ENCODE measurements at places on chromosomes 7 and 10.

DNA sequence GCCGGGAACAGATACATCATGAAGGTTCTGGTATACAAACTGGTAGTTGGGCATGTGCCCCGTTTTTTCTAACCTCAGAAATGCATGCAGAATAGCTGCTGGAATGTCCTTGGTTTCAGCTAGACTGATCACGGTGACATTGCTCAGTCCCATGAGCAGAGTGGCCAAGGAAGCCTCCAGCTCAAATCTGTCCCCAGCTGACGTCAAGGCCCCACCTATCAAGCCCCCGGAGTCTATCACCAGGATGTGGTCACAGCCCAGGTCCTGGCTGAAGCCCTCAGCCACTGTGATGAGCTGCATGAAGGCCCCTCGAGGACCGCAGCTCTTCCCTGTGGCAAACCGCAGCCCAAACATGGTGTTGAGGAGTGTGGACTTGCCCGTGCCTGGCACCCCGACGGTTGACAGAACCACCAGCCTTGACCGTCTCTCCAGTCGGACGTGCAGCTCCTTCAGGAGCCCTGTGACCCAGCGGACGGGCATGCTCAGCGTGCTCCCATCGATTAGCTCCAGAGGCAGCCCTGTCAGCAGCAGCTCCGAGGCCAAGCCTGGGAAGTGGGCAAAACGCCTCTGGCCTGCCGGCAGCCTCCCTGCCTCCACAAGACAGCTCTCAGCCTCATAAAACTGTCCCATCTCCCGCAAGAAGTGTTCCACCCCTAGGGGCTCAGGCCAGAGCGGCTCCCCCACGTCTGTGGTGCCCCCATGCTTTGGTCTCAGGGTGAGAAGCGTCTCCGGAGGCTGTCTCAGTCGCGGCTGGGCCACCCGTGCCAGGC, 7.8 kb upstream of the MRPS24 start:
- DNase-seq: no peak

- DNase-seq: no peak
Observed at GRCh38 chr7:2487586-2488271, 11.5 kb upstream of the GRIFIN start.

DNA sequence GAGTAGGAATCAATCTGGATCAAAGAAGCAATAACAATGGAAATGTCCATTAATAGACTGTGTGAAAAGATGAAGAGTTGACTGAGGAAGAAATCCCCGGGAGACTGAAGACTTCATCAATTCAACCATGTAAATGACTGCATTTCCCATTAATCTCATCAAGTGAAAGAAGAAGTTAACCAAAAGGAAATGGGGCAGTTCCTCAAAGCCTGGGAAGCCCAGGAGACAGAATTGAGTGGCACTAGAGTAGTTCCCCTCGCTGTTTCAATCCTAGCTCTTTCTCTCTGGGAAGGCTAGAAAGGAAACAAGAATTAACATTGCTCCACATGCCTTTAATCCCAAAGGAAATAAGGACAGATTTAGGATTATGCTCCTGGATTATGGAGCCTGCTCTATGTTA, 4.8 kb upstream of the OR6V1 start:
- DNase-seq: no peak

DNA sequence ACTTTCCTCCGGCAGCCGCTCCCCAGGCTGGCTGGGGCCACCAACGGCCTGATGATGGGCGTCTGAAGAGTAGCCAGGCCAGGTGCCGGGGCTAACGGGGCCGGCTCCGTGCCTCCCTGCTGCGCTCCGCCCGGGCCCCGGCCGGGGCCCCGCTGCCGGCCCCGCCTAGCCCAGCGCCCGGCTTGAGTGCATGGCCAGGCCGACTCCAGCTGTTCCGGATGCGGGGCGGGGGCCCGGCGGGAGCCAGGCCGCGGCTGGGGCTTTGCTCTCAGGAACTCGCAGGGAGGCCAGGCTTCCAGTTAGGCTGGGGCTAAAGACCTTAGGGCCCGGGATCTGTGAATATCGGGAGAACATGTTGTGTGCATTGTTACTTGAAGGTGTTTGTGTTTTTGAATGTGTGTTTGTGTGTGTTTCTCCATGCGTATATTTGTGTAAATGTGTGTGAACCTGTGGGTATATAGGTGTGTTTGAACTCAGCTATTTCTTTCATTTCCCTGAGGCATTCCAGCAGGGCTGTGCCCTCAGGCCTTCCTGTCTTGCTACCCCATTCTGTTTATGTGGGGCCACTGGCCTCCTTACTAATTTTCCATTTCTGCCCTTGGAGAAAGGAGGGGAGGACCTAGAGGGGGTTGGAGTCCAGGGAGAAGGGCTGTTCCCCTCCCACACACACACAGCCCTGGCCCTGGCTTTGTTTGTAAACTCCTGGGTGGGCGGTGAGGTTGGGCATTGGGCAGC, 1.1 kb upstream of the LBX1 start:
- DNase-seq: no peak

GRCh38 chr7:47730142-47730541, 148.2 kb upstream of the TNS3 start:
- DNase-seq: no peak

DNA sequence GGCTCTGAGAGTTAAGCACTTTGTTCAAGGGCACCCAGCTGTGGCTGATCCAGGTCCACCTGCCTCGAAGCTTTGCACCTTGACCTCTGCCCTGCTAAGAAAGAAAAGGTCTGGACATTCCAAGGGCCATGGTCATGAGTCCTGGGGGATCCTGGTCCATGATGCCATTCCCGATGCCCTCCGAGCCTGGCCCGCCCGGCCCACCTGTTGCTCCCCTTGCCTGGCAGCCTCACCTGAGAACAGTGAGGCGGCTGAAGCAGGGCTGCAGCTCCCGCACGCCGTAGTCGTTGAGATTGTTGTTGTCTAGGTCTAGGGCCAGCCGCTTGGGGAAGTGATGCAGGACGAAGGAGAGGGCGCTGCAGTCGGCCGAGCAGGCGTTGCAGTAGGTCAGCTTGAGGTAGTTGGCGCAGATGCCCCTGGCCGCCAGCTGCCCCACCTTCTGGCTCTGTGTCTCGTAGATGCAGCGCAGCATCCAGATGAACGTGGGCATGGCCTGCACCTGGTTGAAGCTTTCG, 27.5 kb downstream of the NOD1 start:
- DNase-seq: no peak

GRCh38 chr7:1385086-1385808, 74.0 kb downstream of the MICALL2 start:
- DNase-seq: no peak

GRCh38 chr7:149021725-149022062, 6.6 kb downstream of the PDIA4 start:
- DNase-seq: no peak

- DNase-seq: no peak
Observed at GRCh38 chr10:100008708-100009282, 952 bp downstream of the DNMBP start.

DNA sequence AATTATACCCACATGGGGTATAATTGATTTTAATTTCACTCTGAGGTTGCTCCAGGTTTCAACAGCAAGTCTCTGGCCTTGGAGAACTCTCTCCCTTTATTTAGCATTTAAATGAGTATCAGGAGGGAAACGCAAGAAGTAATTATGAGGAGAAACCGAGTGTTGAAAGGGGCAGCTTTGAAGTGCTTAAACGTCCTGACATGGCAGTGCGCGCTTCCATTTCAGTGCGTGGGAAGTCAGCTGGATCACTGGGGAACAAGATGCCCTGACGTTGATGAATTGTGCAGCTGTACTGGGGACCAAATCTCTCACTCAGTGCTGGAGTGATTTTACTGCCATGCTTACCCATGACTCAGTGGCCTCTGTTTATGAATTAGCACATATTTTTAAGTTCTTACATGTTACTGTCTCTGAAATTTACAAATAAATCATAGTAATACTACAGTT, 106.0 kb upstream of the PRR15 start:
- no peak for DNase-seq

DNA sequence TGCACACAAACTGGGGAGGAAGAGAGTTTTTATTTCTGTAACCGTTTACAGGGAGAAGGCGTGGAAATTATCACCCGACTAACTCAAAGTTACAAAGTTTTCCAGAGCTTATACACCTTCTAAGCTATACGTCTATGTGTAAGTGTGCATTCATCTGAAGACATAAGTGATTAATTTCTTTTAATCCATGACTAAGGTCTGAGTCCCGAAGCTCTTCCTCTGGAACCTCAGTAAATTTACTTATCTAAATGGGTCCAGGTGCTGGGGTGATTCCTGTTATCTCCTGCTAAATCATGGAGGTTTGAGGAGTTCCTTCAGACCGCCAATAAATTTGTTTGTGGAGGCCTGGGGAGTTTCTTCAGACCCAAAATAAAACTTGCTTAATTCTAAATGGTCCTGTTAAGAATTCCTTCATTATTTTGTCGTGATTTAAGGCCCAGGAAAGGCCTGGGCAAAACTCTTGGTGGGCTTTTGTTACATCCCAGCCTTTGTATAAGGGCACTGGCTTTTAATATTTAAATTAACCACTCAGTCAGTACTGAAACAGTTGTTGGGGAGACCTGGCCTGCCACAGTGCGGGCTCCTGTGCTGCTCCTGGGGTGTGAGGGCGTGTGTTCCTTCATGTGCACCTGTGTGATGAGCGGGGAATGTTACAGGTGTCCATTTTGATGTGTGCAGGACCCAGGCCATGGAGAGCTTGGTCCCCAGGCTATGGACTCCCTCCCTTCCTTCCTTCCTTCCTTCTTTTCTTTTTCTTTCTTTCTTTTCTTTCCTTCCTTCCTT, 5.8 kb upstream of the METTL27 start:
- no peak for DNase-seq

DNA sequence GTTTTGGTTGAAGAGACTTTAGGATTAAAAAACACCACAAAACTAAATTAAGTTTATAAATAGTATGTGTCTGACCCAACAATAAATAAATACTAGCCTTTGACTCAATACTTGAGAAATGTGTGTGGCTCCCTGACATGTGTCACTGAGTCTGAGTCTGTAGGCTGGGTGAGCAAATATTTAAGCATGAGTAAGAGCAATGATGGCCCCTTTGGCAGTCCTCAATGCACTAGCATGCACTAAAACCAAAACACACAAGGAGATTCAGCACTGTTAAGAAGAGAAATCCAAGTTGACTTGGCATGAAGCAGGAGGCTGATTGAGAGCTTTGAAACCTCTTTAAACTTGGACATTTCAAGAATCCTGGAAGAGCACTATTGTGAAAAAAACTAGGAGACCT, 37.1 kb downstream of the CCDC71L start:
- no peak for DNase-seq

GRCh38 chr10:43076311-43076875, 476 bp upstream of the RET start:
- DNase-seq: no peak

GRCh38 chr7:55527307-55527706, 45.0 kb downstream of the VOPP1 start:
- no peak for DNase-seq

DNA sequence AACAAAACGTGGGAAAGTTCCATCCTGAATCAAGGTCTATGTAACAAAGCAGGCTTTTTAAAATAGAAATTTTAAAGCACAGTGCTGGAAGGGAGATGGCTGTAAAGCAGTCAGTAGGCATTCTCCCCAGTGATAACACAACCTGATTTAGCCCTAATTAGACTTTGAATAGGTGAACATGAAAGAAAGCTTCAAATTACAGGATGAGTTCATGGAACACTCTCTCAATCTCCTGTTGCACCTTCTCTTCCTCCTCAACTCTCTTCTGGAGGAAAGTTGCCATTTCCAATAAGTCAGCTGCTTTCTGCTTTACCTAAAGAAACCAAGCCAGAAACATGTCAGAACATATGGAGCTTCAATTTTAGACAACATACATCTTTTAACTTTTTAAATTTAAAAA, 20.1 kb downstream of the SFR1 start:
- DNase-seq: no peak

GRCh38 chr7:148699782-148700629, 1.3 kb downstream of the CUL1 start:
- no peak for DNase-seq

- no peak for DNase-seq
Observed at GRCh38 chr7:132666071-132666773, 90.0 kb upstream of the PLXNA4 start.

- no peak for DNase-seq
Observed at GRCh38 chr10:12489806-12490205, 140.5 kb downstream of the CAMK1D start.

GRCh38 chr10:54656643-54657042, 144.4 kb downstream of the PCDH15 start:
- DNase-seq: no peak

GRCh38 chr7:2237109-2237602, 4.4 kb upstream of the MAD1L1 start:
- no peak for DNase-seq

GRCh38 chr7:130387306-130387627, 7.0 kb downstream of the CPA1 start:
- DNase-seq: no peak

DNA sequence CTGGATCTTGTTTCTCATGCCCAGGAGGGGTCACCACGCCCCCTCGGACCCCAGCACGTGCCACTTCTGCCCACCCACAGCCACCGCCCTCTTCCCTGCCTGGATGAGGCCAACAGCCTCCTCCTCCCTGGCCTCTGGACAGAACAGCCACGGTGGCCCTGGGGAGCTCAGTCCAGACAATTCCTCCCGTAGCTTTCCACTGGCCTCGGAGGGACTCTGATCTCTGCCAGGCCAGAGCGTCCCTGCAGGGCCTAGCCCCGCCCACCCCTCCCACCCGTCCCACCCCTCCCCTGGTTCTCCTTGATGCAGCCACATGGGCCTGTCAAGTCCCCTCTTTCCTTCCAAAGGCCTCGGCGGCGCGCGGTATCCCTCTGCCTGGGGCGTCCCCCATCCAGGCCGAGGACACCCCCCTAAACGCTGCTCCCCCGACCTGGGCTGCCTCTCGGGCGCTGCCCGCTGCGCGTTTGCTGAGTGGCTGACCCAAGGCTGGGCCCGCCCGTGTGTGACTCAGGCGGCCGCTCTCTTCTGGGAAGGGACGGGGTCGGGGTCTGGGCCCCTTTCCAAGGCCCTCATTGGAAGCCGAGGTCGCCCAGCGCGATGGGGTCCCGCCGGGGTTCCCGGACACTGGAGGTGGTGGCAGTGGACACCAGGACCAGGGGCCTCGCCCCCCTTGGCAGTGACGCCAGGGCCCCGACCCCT, 557 bp downstream of the TMEM120A start:
- DNase-seq: no peak

DNA sequence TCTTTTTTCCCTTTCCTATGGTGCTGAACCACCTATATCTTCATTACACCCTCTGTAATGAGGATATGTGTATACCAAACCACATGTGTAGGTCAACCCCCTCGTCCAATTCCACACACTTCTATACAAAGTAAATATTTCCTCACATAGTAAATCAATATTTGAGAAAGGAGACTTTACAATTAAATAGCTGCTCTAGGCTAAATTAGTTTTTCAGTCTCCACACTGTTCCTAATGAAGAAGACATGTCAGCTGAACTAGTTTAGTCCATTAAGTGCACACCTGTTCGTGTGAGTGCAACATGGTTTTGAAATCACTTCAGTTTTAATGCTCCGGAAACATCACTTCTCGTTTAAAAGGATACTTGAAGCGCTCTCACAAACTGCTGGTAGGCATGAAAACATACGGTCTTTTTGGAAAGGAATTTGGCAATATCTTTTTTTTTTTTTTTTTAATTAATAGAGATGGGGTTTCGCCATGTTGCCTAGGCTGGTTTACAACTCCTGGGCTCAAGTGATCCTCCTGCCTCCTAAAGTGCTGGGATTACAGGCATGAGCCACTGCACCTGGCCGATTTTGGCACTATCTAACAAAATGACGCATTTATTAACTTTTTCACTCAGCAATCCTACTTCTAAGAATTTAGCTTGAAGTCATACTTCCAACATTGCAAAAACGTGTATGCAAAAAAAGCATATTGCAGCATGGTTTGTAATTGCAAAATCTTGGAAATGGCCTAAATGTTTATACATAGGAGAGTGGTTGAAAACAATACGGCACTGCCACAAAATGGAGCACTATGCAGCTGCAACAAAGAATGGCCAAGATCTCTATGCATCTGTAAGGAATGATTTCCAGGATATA, 2.1 kb upstream of the XRCC2 start:
- no peak for DNase-seq

Data from activated CD4-positive, alpha-beta T cell treated with anti-CD3 and anti-CD28 coated beads, Interleukin-2, amount 50 U/mL, for 4 hours (primary cell).